ENCODE measurements at places on chromosomes 6 and 20.

- no peak for DNase-seq
Observed at GRCh38 chr6:130293800-130294199, 71.0 kb upstream of the SAMD3 start.

DNA sequence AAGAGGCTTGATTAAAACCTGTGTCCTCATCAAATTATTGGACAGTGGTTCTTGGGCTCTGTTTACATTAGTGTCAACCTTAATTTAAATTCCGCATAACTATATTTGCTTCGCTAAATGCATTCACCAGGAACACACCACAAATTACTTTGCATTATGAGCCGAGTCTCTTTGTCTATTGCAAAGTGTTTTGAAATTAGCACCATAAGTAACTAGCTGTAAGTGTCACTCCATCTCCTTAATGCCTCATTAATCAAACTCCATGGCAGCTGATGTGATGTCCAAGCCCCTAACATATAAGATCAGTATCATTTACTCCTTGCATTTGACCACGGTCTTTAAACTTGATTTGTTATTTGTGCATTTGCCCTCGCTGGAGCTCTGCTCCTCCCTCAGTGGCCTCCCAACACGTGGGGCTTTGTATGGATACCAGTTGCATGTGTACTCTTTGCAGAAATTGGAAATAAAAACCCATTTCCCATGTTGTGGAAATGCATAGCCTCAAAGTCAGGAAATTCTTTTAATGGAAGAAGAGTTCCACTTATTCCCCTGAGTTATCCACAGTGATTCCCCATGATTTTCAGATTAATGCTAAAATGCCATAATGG lies 24.6 kb downstream of the FOXA2 start:
- no peak for DNase-seq

- DNase-seq, result no peak
Observed at GRCh38 chr6:105097288-105097687, 82.5 kb downstream of the POPDC3 start.

DNA sequence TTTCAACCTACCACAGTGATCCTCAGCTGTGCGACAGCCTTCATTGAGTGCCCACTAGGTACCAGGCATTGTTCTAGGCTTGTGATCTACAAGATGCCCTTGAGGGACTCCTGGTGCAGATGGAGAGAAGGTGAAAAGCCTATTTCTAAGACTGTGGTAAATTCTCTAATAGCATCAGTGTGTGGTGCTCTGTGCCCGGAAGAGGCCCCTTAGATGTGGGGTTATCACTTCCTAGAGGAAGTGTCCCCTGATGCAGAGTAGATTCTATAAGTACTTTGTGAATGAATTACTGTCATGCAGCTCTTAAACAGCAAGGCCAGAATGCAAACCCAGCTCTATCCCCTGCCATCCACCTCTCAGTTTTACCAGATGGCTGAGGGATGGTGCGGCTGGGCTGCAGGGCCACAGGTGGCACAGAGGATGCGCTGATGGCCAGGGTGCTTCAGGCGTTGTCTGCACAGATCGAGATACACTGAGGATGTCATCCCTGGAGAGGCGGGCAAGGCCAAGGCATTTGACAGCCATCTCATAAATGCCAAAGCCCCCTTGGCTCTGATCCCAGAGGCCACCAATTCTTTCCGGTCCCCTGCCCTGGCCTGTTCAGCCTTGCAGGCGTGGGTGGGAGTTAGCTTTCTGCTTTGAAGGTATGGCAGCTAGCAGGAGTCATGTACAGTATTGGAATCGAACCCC lies 96.7 kb downstream of the TOX2 start:
- DNase-seq, result no peak

DNA sequence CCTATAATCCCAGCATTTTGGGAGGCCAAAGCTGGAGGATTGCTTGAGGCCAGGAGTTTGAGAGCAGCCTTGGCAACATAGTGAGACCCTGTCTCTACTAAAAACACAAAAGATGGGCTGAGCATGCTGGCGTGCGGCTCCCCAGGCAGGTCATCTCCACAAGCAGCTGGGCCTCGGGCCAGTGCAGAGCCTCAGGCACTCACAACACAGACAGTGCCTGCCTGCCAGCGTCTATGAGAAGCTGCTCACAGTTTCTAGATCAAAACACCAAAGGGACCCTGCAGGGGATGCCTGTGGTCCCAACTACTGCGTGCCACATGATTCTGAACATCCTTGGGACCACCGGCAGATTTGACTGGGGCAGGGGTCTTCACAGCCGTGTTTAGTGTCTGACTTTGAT lies 59.4 kb downstream of the GINS1 start:
- DNase-seq, result no peak

GRCh38 chr6:107442938-107443607 lies 16.3 kb downstream of the PDSS2 start:
- DNase-seq, result no peak

GRCh38 chr6:127877231-127877630 lies 23.6 kb downstream of the THEMIS start:
- no peak for DNase-seq

DNA sequence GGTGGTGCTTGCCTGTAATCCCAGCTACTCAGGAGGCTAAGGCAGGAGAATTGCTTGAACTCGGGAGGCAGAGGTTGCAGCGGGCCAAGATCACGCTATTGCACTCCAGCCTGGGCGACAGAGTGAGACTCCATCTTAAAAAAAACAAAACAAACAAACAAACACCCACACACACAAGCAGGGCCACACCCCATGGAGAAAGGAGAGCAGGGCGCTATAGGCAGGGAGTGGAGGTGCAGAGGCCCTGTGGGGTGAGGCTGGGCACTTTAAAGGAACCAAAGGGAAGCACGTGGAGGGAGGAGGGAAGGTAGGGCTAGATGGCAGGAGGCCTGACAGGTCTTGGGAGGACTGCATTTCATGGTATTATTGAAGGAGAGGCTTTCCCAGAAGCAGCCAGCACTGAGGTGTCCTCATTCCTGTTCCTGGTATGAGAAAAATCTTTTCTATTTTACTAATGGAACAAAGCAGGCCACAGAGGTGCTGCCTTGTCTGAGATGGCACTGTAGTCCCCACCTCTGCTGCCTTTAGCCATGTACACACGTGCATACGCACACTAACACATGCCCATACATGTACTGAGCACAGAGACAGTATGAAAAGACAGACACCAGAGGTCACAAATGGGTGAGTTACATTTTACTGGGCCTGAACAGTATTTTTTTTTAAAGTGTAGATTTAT lies 44.0 kb downstream of the BCAS4 start:
- DNase-seq, result no peak

- no peak for DNase-seq
Observed at GRCh38 chr6:38427492-38428210, 212.1 kb downstream of the BTBD9 start.

- no peak for DNase-seq
Observed at GRCh38 chr20:21539512-21539911, 25.6 kb upstream of the NKX2-2 start.

- DNase-seq, result no peak
Observed at GRCh38 chr6:39984051-39984450, 49.8 kb upstream of the MOCS1 start.

GRCh38 chr20:46022411-46023147 lies 6.4 kb upstream of the SLC12A5 start:
- peak; percentile 54 for DNase-seq

GRCh38 chr6:87738744-87739143 lies 36.7 kb upstream of the AKIRIN2 start:
- no peak for DNase-seq

GRCh38 chr20:53557130-53557529 lies 36.5 kb downstream of the ZNF217 start:
- no peak for DNase-seq

- DNase-seq, result no peak
Observed at GRCh38 chr6:4728436-4728769, 47.8 kb upstream of the CDYL start.

DNA sequence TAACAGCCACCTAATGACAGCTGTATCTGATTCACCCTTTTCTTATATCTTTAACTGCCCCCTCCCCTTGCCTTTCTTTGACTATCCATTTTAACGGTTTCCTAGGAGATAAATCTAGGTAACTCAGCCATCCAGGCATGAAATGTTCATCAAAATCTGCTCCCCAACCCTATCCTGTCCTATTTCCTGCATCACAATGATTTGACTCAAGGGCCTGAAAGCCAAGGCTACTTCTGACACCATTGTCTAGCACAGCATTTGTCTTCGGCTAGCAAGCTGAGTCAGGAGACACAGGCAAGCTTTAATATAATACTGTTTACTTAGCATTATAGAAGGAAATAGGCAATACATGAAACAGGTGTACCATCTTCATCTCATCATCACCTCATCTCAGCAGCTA lies 31.6 kb upstream of the MANEA start:
- DNase-seq, result no peak
